Epithelial cell of esophagus (primary cell): ENCODE measurements at places on chromosomes 5 and 9.

DNA sequence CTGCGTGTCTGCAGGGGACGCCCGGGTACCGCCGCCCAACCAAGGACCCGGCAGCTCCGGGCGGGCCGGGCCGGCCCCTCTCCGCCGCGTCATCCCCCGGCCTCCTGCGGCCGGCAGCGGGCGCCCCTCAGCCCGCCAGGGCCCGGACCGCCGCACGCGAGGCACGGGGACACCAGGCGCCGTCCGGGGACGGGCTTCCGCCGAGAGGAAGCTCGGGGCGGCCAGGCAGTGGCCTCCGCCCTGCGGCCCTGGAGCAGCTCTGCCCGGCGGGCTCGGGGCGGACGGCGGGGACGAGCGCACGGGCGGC is 373 bp downstream of the FBXW5 start:
- DNase-seq = peak; percentile 48

GRCh38 chr5:144644317-144644716 is 473.6 kb downstream of the KCTD16 start:
- no peak for DNase-seq

- DNase-seq = peak; percentile 85
These were observed 38.1 kb downstream of the BASP1 start for GRCh38 chr5:17255471-17256021.

- DNase-seq = no peak
These were observed 46.4 kb upstream of the EXOC3 start for GRCh38 chr5:396531-396961.

- DNase-seq = peak; percentile 75
These were observed 708 bp upstream of the CSNK1G3 start for GRCh38 chr5:123511290-123511647.

- DNase-seq = no peak
These were observed 956 bp downstream of the ZNF189 start for GRCh38 chr9:101399643-101399970.

GRCh38 chr5:4881366-4882002 is 258.6 kb upstream of the ADAMTS16 start:
- DNase-seq = no peak

GRCh38 chr5:19777363-19777762 is 210.6 kb downstream of the CDH18 start:
- no peak for DNase-seq

- DNase-seq = no peak
These were observed 13.0 kb downstream of the CLPTM1L start for GRCh38 chr5:1331861-1332405.

GRCh38 chr5:119347574-119347973 is 8.2 kb upstream of the TNFAIP8 start:
- DNase-seq = no peak

GRCh38 chr9:35652829-35653209 is 2.1 kb upstream of the SIT1 start:
- no peak for DNase-seq

DNA sequence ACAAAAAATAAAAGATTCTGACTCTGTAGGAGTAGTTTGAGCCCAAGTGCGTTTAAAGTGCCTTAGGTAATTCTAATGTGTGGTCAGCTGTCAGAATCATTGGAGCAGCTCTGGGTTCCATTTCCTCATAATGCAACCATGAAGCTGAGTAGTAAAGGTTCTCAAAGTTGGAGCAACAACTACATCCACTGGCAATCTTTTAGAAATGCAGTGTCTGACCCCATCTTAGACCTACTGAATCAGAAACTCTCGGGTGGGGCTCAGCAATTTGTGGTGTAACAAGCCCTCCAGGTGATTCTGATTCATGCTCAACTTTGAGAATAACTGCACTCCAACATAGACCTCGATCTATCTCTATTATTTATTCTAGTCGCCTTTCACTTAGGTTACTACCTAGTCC is 7.6 kb upstream of the ALDH1A1 start:
- DNase-seq = peak; percentile 83

DNA sequence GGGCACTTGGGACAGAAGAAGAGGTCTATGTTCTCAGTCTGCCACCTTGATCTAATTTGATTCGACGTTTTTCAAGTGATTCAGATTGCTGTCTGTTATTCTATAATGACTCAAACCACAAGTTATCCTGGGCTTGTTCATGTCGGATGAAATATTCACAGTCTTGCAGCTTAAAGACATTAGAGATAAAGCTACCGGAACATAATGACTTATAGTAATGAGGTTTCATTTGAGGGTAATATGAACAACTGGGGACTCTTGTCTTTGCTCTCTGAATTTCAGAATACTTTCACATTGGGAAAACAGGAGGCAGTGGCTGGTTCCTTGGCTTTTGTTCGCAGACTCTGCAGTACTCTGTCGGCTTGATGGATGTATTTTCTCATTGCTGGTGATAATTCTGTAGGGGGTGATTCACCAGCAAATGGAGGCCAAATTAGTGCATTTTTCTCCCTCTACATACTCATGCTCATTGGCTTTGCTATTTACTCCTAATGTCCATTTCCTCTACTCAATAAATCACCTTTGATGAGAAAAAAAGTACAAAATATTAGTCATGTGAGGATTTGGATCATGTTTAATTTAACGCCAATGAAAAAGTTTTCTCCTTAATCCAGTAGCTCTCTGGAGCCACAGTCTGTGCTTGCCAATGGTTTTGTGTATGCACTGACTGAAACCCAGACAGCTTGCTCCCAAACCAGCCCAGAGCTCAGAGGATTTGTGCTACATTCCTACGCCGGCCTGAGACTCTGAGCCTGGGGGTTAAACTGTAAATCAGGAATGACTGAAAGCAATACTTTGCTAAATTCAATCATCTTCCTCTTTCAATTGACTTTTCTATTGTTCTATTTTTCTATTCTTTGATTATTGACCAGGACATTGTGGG is 154.7 kb upstream of the ANKH start:
- peak; percentile 26 for DNase-seq

DNA sequence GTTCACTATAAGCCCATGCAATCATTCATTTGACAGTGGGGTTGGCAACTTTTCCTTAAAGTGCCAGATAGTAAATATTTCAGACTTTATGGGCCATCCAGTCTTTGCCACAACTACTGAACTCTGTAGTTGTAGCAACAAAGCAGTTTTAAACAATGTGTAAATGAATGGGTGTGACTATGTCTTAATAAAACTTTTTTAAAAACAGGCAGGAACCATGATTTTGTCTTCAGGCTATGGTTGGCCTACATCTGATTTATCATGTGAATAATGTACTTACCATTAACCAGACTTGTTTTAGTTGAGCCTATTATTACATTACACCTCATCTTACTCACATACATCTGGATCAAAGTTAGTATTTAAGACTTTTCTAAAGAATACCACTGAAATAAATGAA is 361.6 kb downstream of the GABRG2 start:
- no peak for DNase-seq

GRCh38 chr5:25823330-25823873 is 1178.6 kb upstream of the CDH10 start:
- no peak for DNase-seq

- peak; percentile 11 for DNase-seq
These were observed 22.7 kb downstream of the KIF3A start for GRCh38 chr5:132714456-132715307.

- DNase-seq = no peak
These were observed 345 bp upstream of the PRRC1 start for GRCh38 chr5:127517110-127517479.

DNA sequence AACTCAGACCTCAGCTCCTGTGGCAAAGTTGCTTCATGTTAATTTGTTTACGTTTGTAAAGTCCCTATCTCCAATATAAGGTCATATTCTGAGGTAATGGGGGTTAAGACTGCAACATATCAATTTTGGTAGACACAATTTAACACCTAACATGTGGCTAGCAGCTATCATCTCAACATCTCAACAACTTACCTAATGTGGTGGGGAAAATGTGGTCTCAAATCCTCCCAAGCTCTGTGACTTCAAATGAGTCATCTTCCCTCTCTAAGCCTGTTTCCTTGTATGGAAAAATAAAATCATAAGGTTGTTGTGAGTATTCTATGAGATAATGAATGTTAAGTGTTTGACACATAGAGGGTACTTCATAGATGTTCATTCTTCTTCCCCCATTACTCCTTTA is 443.3 kb downstream of the CDK5RAP2 start:
- DNase-seq = no peak

- no peak for DNase-seq
These were observed 226.5 kb downstream of the CDK5RAP2 start for GRCh38 chr9:120353506-120353905.

DNA sequence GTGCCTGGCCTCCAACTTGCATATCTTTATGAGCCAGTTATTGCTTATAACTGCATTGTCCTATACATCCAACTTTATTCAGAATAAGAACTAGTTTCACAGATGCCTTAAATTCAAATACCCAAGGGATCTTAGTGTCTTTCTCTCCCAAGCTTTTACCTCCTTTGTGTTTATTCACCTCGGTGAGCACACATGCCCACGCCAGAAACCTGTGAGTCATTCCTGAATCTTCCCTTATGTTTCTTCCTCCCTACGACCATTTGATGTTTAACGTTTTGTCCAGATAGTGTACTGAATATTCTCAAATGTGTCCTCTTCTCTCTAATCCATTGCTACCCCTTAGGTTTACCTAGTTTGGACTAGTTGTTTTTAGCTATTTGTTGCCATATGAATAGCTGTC is 55.5 kb upstream of the MEGF10 start:
- DNase-seq = peak; percentile 57

DNA sequence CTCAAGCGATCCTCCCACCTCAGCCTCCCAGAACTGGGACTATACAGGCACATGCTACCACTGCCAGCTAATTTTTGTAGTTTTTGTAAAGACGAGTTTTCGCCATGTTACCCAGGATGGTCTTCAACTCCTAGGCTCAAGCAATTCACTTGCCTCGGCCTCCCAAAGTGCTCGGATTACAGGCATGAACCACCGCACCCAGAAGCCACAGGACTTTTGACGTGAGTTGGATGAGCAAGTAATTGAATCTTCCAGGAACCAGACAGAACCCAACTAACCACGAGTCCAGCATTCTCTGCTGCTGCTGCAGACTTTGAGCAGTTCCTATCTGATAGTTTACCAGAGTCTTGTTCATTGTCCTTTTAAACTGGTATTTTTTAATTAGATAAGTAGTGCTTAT is 9.6 kb upstream of the ATP6V0E1 start:
- DNase-seq = no peak

- DNase-seq = no peak
These were observed 453 bp upstream of the DOK3 start for GRCh38 chr5:177509991-177510566.

- DNase-seq = no peak
These were observed 169.8 kb downstream of the SEMA6A start for GRCh38 chr5:116404792-116405191.

GRCh38 chr5:72785801-72786200 is 30.7 kb upstream of the TNPO1 start:
- DNase-seq = peak; percentile 40

GRCh38 chr5:16994565-16994964 is 58.5 kb upstream of the MYO10 start:
- DNase-seq = no peak

- DNase-seq = no peak
These were observed 60.8 kb downstream of the ECPAS start for GRCh38 chr9:111423389-111423788.

DNA sequence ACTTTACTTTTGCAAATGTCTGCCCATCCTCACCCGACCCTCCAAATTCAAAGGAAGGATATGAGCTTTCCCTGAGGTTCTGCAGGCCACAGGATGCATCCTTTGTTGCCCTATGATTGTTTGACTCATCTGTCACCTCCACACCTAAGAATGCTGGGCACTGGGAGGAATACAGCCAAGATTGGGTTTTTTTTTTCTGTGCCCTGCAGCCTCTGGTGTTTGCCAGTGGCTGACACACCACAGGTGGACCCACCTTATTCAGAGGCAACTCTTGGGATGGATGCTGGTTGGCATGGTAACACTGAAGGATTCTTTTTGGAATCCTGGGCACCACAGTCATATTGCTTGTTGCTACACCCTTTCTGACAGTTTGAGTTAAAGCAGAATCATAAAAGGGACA is 29.7 kb downstream of the C9orf152 start:
- peak; percentile 16 for DNase-seq

DNA sequence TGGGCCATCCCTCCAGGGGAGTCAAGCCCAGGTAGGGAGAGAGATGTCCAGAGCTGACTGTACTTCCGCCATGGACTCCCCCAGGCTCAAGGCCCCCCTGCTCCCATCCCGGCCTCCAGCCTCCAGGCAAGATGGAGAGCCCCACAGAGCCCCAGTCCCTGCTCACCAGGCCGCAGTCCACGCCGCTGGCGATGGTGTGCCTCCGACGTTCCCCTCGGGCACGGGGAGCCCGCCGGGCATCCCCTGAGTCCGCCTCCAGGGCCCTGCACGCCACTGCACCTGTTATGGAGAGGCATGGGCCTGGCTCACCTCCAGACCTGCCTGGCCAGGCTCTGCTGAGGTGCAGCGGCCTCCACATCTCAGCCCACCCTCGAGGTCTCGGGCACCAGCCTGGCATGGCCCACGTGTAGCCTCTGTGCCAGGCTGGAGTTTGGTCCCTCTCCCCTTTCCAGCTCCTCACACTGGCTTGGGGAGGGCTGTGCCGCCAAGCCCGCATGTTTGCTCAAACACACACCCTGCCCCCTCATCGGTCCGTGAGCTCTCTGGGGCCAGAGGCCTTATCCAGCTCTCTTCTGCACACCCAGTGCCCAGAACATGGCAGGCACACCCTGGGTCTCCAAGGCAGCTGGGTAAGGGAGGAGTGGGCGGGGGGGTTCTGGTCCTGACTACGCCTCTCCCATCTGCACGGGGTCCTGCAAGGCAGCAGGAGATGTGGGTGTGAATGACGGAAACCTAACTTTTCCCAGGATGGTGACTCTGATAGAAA is 4.1 kb downstream of the SAPCD2 start:
- DNase-seq = no peak

- no peak for DNase-seq
These were observed 152.3 kb upstream of the DAP start for GRCh38 chr5:10913181-10913810.

DNA sequence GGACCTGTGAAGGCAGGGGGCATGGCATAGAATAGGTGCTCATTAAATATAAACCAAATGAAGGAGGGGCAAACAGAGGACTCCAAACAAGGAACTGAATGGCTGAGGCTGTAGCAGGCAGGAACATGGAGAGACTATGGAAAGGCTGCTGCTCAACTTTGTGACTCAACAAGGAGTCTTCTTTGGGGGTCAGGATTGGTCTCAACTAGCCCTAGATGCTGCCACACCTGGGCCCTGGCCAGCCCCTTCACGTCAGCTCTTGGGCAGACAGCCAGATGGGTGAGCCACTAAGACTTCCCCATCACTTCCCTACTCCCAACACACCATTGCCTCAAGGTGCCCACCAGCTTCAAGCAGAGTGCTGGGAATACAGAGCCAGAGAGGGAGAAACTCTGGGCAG is 11.0 kb downstream of the RPP25L start:
- peak; percentile 97 for DNase-seq

GRCh38 chr5:50947906-50948683 is 281.7 kb downstream of the PARP8 start:
- no peak for DNase-seq

DNA sequence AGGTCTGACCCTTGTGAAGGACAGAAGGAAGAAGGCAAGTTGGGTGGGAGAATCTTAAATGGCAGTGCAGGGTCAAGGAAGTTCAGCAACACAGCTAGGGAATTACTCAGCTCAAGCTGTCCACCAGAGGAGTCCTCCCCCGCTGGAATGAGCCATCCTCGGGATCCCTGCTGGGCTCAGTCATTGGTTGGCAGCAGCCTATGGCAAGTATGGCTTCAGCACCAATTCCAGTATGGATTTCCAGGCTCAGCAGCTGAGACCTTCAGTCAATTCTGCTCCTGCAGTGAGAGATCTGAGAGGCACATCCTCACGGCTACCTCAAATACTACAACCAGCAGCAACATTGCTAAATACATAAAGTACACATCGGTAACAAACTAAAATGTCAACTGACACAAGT is 280.6 kb upstream of the PIK3R1 start:
- no peak for DNase-seq

GRCh38 chr9:35972093-35972492 is 14.1 kb upstream of the OR2S2 start:
- no peak for DNase-seq
